D341Med (cell line): ENCODE measurements at places on chromosomes 12 and 14.

GRCh38 chr14:80275208-80275850, 64.0 kb upstream of the DIO2 start:
- DNase-seq: no peak

DNA sequence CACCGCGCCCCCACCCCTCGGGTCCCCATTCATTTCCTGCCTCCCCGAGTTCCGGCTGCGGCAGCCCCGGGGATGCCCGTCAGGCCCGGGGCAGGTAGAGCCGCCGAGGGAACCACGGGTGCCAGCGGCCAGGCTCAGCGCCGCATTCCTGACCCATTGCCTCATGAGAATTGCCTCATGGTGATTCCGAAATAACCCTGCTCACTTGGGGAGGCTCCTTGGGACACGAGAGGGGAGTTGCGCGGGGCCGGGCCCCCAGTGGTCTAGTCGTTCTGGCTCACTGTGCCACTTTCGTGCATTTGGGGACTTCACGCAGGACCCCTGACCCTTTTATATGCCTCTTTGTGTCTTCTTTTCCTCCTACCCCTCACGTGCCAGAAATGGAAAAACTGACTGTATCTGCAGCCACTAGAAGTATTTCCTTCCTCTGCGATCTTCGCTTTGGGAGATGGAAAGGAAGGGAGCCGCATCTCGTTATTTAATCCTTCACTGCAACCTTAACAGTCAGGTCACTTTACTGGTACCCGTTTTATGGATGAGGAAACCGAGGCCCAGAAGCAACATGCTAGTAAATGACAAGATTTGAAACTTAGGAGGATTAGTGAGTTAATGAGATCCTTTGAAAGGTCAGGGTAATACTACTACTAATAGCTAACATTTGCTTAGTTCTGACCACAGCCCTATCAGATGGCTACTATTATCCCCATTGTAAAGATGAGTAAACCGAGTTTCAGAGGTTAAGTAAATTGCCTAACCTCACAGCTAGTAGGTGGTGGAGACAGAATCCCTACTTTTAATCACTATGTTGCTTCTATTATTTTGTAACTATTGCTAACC, 768 bp downstream of the PTPN11 start:
- no peak for DNase-seq

DNA sequence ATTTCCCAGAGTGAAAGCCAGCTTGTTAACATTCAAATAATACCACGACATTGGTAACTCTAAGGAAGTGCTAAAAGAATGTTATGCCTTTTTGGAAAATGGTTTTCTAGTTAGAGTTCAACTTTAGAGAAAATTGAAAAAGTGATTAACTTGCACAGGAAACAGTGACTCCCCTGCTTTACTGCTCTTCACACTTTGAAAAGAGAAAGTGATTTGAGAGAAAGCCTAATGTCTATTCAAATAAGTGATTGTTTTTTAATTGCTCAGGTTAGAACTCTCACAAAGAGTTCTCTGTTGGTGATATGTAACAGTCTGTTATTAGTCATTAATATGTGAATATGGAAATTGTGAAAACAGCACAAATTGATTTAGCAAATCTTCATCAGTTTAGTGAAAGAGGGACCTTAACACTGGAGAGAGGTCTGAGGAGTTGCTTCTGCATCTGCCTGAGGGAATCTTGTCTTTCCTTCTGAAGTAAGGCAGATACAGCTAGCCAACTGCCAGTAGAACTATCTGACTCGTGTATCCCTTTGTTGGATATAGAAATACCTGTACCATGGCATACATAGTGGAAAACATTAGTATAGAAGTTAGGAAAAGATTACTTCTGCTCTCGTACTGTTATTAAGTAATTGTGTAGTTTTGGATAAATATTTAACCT, 25.5 kb downstream of the ATF7IP start:
- DNase-seq: no peak

- no peak for DNase-seq
These were observed 1.6 kb downstream of the LRP1 start for GRCh38 chr12:57129889-57130288.

- no peak for DNase-seq
These were observed 13.4 kb downstream of the LRIG3 start for GRCh38 chr12:58906917-58907316.
